Muscle of leg (tissue), 16 donors: ENCODE measurements at places on chromosomes 2 and 18.

GRCh38 chr2:112301171-112301584 lies 25.8 kb downstream of the ZC3H6 start:
- no peak for DNase-seq

GRCh38 chr2:25380586-25381375 lies 39.1 kb upstream of the DNMT3A start:
- DNase-seq: peak; percentile 84

DNA sequence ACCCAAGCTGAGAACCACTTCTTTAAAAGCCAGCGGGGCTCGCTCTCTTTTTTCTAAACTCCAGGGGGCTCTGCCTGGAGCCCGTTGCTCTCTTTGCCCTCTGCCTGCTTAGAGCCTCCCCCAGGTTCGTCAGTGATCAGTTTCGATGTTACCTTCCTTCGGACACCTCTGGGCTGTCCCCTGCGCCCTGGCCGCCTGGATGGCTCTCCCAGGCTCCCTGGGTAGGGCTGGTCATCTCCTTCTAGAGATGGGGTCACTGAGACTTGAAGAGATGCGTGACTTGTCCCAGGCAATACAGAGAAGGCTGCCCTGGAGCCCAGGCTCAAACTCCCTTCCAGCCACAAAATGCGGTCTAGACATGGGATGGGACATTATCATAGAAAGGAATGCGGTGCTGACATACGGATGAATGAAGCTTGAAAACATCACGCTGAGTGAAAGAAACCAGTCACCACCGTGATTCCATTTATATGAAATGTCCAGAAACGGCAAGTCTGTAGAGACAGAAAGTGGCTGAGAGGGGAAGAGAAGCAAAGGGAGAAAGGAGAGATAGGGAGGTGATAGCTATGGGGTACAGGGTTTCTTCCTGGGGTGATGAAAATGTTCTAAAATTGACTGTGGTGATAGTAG lies 14.6 kb downstream of the KCNF1 start:
- DNase-seq: no peak

DNA sequence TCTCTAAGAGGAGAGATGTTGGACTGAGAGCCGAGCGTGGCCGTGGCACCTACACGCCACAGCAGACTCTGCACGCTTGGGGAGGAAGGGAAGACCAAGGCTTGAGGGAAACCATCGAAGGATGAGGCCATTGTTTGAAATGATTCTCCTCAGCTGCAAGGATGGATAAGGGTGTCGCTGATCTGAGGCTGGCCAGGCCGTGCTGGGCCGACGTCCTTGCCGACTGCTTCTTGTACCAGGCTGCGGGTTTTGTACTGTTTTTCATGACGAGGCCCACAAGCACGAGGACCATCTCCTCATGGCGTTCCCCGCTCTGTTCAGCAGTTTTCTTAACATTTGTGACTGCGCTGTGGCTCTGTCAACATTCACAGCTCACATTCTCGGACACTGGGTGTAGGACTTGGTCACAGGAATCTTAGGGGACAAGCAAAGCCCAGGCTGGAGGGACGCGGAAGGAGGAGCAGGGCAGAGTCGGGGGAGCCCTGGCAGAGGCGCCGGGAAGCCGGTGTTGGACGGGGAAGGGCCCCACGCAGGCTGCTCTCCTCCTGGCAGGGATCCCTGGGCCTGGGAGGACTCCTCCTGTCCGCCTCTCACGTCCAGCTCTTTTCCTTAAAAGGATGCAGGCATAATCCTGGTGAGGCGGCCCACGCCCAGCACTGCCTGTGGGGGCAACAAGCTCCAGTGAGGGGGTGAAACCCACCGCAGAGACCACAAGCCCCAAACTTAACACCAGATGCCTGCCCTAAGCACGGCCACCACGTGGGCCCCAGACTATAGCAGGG lies 259.0 kb upstream of the SALL3 start:
- DNase-seq: peak; percentile 49

- DNase-seq: no peak
These were observed 1371.1 kb upstream of the LRRTM1 start for GRCh38 chr2:81675641-81676040.

GRCh38 chr2:45843136-45843535 lies 191.7 kb downstream of the PRKCE start:
- DNase-seq: no peak

DNA sequence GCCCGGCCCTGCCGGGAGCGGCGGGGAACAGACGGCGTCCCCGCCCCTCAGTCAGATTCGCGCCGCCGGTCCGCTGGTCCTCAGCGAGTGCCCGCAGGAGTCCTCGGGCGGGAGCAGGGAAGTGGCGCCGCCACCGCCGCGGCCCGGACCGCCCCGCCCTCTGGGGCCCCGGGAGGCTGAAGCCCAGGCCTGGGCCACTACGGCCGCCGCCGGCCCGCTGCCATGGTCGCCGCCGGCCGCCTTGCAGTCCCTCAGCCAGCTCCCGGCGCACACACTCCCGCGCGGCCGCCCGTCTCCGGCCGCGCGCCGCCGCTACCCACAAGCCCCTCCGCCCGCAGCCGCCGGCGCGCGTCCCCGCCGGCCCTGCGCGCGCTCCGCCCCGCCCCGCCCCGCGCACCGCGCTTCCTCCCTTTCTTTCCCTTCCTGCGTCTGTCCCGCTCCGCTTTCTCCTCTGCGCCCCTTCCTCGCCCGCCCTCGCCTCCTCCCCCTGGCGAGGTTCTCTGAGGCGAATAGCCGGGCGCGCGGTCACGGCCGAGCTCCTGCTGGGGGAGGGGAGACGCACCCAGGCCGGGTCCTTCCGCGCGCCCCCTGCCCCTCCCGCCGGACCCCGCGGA lies at the start of gene ROCK2:
Gene ROCK2 (minus strand): TSS at position 295 of the 614 bp plus-strand sequence. CDS start 500 bp downstream, outside the sequence.
- DNase-seq: peak; percentile 97
